Activated CD8-positive, alpha-beta T cell treated with anti-CD3 and anti-CD28 coated beads for 36 hours (primary cell): ENCODE measurements at places on chromosomes 6 and 20. TPM values are rescaled to one million over a fixed set of nuclear protein-coding genes. Genes with fewer than 3 reads are reported as not detected.
A peak's percentile ranks its signal among the peaks of the same experiment; 100 is the strongest.

GRCh38 chr20:48198929-48199451 is 413.7 kb upstream of the SULF2 start:
- no peak for DNase-seq

Gene ARMC2
- 4.6 TPM for total RNA-seq

GRCh38 chr6:136060759-136061158 is 189.4 kb downstream of the MTFR2 start:
- DNase-seq = no peak

DNA sequence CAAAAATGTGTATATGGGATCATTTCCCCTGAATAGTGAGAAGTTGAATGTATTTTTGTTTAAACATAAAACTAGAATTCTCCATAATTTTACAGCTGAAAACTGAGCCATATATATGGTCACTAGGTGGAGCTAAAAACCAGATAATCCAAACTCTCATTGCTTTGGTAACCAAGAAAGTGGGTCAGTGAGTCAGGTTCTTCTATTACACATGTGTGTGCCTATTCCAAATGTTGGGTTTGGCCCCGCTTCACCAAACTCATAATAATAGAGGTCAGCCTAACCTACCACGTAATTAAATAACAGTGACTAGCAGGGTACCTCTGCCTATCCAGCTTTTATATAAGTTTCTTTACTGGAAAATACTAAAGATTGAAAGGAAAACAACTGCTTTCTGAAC is 19.3 kb upstream of the RNGTT start:
- peak; percentile 40 for DNase-seq

GRCh38 chr6:63567966-63568365 is 4.3 kb upstream of the LOC128125822 start:
- DNase-seq = no peak

- DNase-seq = peak; percentile 85
Observed at GRCh38 chr20:433300-433975, 25.3 kb downstream of the RBCK1 start.
